Body of pancreas (tissue), 4 donors: ENCODE measurements at places on chromosomes 4 and X. TPM values are rescaled to one million over a fixed set of nuclear protein-coding genes. Genes with fewer than 3 reads are reported as not detected.

DNA sequence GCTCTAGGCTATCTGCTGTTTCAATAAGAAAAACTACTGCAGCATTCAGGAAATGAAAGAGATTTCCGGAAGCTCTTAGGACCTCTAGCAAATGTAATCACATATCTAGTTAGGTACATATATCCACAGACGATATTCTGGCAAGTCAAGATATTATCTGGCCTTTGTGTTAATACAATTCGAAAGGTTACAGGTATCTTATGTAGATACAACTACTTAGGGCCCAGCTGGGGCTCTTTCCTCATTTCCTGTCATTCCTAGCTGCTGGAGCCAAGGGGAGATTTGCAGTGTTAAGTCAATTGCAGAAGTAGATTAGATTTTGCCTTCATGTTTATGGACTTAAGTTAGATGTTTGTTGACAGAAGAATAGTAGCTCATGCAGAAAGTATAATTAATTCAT, 299.5 kb downstream of the ARHGAP24 start:
- H3K27ac ChIP-seq = no peak overlapping the region
- H3K4me3 ChIP-seq = no peak overlapping the region
- H3K27me3 ChIP-seq = no peaks in the 10 kb centered on the region
- H3K4me1 ChIP-seq = peaks cover 38% of the 10 kb centered on the region
- no peak for DNase-seq

GRCh38 chr4:137749466-137749865, 217.2 kb upstream of the PCDH18 start:
- no peak overlapping the region for H3K27ac ChIP-seq
- no peak for DNase-seq
- H3K36me3 ChIP-seq = no peaks in the 10 kb centered on the region
- H3K4me3 ChIP-seq = no peak overlapping the region
- no peaks in the 10 kb centered on the region for H3K4me1 ChIP-seq

DNA sequence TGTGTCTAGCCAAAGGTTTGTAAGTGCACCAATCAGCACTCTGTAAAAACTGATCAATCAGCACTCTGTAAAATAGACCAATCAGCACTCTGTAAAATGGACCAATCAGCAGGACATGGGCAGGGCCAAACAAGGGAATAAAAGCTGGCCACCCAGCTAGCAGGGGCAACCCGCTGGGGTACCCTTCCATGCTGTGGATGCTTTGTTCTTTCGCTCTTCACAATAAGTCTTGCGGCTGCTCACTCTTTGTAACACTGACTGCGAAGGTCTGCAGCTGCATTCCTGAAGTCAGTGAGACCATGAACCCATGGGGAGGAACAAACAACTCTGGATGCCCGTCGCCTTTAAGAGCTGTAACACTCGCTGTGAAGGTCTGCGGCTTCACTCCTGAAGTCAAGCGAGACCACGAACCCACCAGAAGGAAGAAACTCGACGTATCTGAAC, 14.3 kb downstream of the HNRNPDL start:
- H3K27ac ChIP-seq = no peak overlapping the region
- H3K27me3 ChIP-seq = no peaks in the 10 kb centered on the region
- H3K4me1 ChIP-seq = no peaks in the 10 kb centered on the region
- no peak for DNase-seq

DNA sequence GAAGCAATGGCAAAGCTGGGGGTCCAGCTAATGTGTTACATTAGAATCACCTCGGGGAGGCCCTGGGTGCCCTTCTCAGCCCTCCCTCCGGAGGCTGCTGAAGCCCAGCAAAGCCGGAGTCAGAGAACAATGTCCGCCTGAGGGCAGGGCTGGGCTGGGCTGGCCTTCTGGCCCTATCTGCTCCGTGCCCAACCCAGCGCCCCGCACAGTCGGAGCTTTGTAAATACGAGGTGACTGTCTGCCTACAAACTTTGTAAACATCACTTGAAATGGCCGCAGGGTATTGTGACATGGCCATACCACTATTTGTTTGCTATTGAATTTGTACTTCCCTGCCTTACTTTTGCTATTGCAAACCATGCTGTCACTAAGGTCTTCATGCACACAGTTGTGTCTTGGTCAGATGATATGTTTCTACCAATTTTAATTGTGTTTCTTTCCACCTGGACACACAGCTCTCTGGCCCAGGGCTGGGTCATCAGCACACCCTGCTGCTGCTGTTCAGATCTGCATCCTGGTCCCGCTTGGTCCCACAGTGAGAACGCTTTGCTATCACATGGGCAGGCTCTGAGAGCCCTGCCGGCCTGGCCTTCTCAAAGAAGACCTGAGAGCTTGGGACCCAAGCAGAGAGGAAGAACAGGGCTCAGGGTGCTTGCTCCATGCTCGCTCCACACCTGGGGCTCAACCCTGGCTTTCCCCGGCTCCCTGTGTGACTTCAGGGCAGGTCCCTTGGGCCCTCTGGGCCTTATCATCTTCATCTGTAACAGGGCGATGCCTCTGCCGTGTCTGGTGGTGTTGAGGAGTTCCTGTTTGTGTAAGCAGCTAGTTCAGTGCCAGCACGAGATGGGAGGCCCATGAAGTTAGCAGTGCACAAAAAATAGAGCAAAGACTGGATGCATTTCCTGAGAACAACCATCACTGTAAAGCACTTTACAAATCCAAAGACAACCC, 2.3 kb downstream of the S100P start:
- no peak overlapping the region for H3K27ac ChIP-seq
- no peak overlapping the region for H3K4me3 ChIP-seq
- DNase-seq = no peak
- no peaks in the 10 kb centered on the region for H3K36me3 ChIP-seq
- no peaks in the 10 kb centered on the region for H3K27me3 ChIP-seq

DNA sequence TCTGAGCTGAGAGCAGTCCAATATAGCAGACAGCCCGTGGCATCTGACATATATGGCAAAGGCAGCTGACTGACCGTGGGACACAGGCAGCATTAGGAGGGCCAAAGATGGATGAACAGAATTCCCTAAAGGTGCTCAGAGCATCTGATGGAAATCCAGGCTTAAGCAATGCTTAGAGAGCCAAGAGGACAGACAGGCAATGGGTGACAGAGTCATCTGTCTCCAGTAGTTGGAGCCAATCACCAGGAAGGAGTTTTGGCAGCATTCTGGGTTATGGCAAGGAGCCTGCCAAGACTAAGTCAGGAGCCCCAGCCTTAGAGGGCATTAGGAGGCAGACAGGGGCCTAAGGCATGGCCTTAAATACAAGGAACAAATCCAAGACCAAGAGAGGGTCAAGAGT, 153.3 kb upstream of the USP9X start:
- DNase-seq = no peak
- H3K4me3 ChIP-seq = no peak overlapping the region
- no peak overlapping the region for H3K27ac ChIP-seq
- H3K4me1 ChIP-seq = no peaks in the 10 kb centered on the region
- no peaks in the 10 kb centered on the region for H3K36me3 ChIP-seq
- H3K27me3 ChIP-seq = no peaks in the 10 kb centered on the region

DNA sequence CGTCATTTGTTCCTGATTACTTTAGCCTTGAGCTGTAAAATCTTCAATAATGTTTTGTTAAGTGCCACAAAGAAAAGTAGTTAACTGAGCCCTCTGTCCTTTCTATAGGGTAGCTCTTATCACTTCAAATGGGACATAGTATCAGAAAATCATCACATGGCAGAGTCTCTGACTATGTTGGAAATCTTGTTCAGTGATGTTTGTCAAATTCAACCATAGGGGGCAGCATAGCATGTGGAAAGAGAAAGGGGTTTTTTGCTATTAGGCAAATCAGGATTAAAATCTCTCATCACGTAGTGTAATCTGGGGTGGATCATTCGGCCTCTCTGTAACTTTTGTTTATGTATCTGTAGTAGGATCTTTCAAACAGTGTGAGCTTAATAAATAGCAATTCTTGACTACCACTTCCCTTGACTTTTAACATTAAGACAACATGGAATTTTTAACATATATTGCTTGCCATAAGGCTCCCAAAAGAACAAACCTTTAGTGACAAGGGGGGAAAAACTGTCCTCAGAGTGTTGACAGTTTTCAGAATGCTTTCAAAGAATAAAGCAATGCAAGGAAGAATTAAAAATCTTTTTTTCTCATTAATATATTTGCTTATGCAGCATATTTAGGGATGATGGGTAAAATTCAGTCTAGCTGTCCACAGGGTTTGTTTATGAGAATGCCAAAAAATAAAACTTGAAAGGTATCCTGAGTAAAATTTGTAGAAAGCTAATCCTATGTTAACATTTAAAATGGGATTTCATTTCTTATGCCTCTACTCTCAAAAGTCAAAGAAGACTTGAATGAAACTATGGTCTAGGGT, 127.2 kb downstream of the FBXW7 start:
- H3K27ac ChIP-seq = no peak overlapping the region
- DNase-seq = no peak
- H3K27me3 ChIP-seq = no peaks in the 10 kb centered on the region
- H3K4me3 ChIP-seq = no peak overlapping the region

DNA sequence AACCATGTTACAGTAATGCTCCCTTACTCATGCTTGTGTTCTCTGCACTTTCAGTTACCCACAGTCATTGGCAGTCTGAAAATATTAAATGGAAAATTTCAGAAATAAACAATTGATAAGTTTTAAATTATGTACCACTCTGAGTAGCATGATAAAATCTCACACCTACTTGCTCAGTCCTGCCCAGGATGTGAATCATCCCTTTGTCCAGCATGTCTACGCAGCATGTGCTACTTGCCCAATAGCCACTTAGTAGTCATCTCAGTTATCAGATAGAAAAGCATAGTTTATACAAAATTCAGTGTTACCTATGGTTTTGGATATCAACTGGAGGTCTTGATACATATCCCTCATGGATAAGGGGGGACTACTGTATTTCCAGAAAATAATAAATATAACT, 577.1 kb downstream of the GALNTL6 start:
- no peaks in the 10 kb centered on the region for H3K36me3 ChIP-seq
- DNase-seq = no peak
- H3K27me3 ChIP-seq = no peaks in the 10 kb centered on the region
- H3K27ac ChIP-seq = no peak overlapping the region
- no peaks in the 10 kb centered on the region for H3K4me1 ChIP-seq

DNA sequence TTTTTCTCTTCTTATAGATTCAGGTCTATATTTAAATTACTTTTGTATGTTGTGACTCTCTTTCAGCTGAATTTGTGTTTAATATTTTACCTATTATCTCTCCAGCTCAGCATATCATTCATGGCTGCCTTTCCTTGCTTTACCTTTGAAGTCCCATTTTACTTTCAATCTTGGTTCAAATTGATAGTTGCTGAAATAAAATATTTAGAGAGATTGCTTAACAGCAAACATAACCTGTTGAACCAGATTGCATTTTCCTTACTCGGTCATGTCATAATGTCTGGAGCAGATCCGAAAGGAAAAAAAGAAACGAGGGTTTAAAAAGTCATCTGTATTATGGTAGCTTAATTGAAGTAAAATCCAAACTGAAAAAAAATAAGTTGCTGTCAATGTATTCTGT, 94.1 kb downstream of the IL1RAPL2 start:
- no peak for DNase-seq
- no peaks in the 10 kb centered on the region for H3K27me3 ChIP-seq
- peak overlapping the region; percentile 64 for H3K27ac ChIP-seq
- H3K4me3 ChIP-seq = no peak overlapping the region
- H3K36me3 ChIP-seq = no peaks in the 10 kb centered on the region

- H3K27ac ChIP-seq = no peak overlapping the region
- no peak overlapping the region for H3K4me3 ChIP-seq
- no peak for DNase-seq
- no peaks in the 10 kb centered on the region for H3K36me3 ChIP-seq
Observed at GRCh38 chr4:140826701-140827027, 70.5 kb upstream of the TBC1D9 start.

GRCh38 chr4:86247320-86247719, 112.5 kb downstream of the MAPK10 start:
- H3K27ac ChIP-seq = no peak overlapping the region
- H3K27me3 ChIP-seq = no peaks in the 10 kb centered on the region
- H3K36me3 ChIP-seq = no peaks in the 10 kb centered on the region
- DNase-seq = no peak
- H3K4me1 ChIP-seq = no peaks in the 10 kb centered on the region

The TCP11X2 gene
- not detected for total RNA-seq

The UPF3B gene
- 2.6 TPM for total RNA-seq

The NHS gene
- total RNA-seq = 1.3 TPM

The CLDN34 gene
- 2.6 TPM for total RNA-seq

The NR3C2 gene
- 14.8 TPM for total RNA-seq

The ZDHHC15 gene
- total RNA-seq = not detected

The MND1 gene
- not detected for total RNA-seq

The DLG3 gene
- total RNA-seq = 26.7 TPM
